Activated naive CD4-positive, alpha-beta T cell treated with anti-CD3 and anti-CD28 coated beads, Interleukin-2, amount 50 U/mL, for 16 hours (primary cell): ENCODE measurements at places on chromosomes 7 and 10.
A peak's percentile ranks its signal among the peaks of the same experiment; 100 is the strongest.

GRCh38 chr7:125089171-125089570, 159.5 kb upstream of the POT1 start:
- no peak for DNase-seq

DNA sequence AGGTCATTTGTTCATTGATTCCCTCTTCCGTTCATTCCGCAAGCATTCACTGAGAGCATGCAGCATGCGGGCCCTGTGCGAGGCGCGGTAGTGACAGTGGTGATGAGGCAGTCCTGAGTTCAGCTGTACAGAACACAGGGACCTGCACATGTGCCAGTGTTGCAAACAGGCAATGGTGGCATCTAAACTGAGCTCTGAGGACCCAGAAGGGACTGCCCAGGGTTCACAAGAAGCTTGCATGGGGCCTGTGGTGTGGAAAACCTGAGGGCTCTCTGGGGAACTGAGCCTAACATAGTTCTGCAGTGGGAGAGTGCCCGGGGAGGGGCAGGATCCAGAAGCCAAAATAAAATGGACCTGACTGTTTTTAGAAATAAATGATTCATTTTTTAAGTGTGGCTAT, 13.2 kb downstream of the ZNF488 start:
- no peak for DNase-seq

GRCh38 chr10:44898665-44899064, 12.5 kb upstream of the TMEM72 start:
- DNase-seq: no peak

GRCh38 chr7:2232766-2233520, at the start of gene MAD1L1:
MAD1L1 (minus strand) TSS chr7:2232945; CDS start chr7:2230133, 2,812 bp downstream.
- peak; percentile 89 for DNase-seq

GRCh38 chr7:21538936-21539495, 3.8 kb upstream of the DNAH11 start:
- DNase-seq: no peak

DNA sequence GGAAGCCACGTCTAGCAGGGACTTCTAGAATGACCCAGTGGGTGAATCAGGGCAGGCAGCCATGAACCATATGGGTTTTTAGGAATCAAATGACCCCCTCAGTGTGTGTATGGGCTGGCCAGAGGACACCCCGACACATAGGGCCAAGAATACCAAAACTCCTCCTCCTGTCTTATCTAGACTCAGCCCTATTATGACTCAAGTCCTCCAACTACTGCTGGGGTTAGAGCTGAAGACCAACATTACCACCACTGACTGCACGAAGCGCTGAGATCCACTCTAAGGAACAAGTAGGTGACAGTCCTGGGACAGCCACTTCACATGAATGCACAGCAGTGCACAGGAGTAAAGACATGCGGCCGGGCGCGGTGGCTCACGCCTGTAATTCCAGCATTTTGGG, 11.5 kb upstream of the SVOPL start:
- no peak for DNase-seq

- DNase-seq: no peak
These were observed 938.7 kb upstream of the PHF14 start for GRCh38 chr7:10034843-10035556.

DNA sequence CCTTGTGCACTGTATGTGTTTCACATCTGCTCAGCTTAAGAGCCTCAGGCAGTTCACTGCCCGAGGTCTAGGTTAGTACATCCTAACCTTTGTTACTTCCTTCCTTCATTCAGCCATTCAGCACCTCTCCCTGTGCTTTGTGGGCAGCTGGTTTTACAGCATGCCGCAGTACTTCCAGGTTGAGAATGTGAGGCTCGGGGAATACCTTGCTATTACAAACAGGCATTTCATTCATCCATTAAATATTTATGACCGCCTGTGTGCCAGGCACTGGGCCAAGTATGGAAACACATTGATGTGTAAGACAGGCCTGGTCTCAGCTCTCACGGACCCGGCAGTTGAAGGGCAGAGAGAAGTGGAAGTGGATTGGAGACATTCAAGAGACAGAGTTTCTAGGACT, 82.4 kb downstream of the SHH start:
- DNase-seq: no peak

DNA sequence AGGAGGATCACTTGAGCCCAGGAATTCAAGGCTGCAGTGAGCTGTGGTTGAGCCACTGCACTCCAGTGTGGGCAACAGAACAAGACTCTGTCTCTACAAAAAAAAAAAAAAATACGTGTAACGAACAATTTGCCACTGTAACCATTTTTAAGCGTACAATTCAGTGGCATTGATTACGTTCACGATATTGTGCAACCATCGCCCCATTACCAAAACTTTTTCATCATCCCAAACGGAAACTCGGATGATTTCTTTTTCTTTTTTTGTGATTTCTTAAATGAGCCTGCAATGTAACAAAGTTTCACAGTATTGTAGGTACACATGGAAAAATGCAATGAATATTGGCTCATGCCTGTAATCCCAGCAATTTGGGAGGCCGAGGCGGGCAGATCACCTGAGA, 9.5 kb downstream of the GRIFIN start:
- DNase-seq: no peak

- no peak for DNase-seq
These were observed 114.3 kb downstream of the TBXAS1 start for GRCh38 chr7:139943401-139943800.

DNA sequence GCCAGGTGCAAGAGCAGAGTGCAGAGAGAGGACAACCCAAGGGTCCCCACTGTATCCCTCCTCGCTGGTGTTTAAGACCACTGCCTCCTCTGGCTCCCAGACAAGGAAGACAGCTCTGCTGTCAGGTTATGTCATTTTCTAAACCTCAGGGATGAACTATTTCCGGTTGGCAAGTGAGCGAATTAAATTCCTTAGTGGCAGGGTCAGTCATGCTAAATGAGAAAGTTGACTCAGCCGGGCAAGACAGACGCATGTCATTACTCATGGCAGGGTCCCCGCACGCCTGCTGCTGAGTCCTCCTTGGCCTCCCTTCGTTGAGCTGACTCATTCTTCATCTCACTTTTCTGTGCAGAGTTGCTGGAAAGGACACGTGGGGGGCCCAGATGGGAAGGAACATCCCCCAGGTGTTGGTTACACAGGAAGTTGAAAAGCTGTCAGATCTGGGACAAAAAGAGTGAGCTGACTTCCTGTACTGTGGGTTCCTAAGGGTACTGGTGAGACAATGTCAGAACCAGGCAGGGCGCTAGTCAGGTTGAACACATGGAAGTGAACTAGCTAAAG, 47.1 kb upstream of the UCN3 start:
- peak; percentile 66 for DNase-seq

DNA sequence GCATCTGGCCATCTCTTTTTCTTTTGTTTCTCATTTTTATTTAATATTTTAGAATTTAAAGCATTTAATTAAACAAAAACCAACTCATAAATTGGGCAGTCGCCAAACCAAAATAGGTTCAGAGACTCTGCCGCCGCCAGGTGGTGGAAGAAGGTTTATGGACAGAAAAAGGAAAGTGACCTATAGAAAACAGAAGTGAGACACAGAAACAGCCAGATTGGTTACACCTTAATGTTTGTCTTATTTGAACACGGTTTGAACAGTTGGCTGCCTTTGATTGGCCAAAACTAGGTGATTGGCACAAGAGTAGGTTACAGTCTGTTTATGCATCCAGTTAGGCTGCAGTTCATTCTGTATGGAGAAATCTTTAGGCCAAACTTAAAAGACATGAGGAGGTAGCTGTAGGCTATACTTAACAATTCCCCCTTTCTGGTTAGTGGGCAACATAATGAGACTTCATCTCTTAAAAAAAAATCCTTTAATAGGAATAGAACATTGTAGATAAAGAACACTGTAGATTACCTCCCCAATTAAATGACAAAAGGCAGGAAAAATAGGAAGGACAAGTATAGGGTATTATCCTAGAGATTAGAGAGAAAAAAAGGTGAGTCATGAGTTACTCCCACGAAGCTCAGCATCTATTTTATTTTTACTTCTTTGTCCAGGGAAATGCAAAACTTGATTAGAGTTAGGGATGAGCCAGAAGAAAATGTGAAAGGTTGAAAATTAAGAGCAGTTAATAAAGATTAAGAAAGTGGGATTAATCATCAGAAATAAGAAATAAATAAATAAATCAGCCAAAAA, 23.9 kb upstream of the CYCS start:
- no peak for DNase-seq

- DNase-seq: no peak
These were observed 31.0 kb upstream of the CBLL1 start for GRCh38 chr7:107712896-107713295.

GRCh38 chr10:77513781-77514331, 123.8 kb downstream of the KCNMA1 start:
- DNase-seq: no peak

DNA sequence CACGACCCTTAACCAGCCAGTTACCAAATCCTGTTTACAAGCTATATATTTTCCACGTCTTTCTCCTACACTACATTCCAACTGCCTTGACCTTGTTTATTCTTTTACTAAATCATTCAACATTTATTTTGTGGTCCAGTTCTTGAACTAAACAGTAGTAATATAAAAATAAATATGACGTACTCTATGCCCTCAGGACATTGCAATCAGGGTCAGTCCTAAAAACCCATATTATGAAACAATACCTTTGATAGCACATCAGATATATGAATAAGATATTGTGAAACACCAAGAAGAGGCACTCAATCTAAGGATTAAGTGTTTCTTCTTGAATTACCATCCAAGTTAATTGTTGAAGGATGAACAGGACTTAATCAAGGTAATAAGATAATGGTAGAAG, 52.5 kb upstream of the WNT16 start:
- no peak for DNase-seq

DNA sequence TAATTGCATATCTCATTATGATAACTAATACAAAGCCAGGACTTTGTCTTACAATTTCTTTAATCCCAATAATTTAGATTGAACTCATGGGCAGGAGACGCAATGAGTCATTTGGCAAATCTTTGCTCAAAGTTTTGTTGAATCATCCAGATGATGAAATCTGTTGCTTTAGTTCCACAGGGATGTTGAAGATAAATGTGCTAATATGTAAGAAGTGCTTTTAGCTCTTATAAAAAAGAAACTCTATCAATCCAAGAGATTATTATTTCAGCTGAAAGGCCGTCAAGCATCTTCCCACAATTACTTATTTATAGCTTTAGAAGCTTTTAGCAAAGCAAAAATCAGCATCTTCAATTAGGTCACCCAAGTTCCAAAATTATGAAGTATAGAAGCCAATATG, 36.8 kb upstream of the ANK3 start:
- no peak for DNase-seq

- DNase-seq: no peak
These were observed 148.6 kb upstream of the YAE1 start for GRCh38 chr7:39417642-39418041.

DNA sequence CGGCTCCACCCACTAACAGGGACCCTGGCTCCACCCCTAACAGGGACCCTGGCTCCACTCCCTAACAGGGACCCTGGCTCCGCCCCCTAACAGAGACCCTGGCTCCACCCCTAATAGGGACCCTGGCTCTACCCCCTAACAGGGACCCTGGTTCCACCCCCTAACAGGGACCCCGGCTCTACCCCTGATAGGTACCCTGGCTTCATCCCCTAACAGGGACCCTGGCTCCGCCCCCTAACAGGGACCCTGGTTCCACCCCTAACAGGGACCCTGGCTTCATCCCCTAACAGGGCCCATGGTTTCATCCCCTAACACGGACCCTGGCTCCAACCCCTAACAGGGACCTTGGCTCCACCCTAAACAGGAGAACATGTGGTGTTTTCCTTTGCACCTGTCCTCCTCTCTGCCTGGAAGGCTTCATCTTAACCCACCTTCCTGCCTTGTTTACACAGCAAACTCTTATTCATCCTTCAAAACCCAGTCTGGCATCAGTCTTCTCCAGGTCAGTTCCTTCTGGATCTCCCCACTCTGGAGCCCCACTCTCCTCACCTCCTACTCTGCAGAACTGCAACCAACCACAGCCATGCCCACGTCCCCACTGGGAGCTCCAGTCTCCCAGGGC, 58.0 kb downstream of the CHST15 start:
- DNase-seq: no peak

DNA sequence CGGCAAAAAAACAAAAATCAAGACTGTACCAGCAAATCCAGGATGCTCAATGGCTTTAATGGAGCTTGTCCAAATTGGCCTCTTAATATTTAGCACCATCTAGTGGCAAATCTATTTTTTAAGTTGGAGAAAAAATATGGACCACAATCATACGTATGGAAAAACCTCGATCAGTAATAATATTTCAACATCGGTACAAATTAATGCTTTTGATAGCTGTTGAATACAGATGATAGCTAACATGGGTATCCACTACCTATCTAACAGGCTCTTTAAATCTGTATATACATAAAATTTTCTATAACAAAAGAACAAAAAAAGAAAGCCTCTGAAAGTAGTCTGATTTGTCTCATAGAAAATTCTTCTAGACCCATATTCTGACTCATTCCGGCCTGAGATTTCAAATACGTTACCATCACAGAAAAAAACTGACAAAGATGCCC, 29.2 kb downstream of the COA1 start:
- no peak for DNase-seq

- DNase-seq: no peak
These were observed 120.9 kb downstream of the TRIL start for GRCh38 chr7:28837216-28837615.

DNA sequence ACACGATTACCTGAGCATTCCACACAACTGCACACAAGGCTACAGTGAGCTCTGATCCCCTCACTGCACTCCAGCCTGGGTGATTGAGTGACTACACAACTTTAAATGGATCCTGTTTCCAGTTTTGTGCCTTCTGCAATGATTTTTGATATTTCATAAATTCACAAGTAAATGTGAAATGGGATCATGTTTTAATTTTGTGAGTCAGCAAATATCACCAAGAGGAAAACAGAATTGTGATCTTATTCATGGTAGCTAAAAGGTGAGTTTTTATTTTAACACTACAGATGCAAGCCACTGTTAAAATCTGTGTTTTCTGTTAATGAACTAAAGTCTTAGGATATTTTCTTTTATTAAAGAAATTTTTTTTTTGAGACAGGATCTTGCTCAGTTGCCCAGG, 11.4 kb downstream of the ICA1 start:
- DNase-seq: no peak

GRCh38 chr10:95475003-95475383, 86.2 kb downstream of the SORBS1 start:
- DNase-seq: no peak

GRCh38 chr10:28375399-28376354, 72.8 kb upstream of the MPP7 start:
- DNase-seq: no peak

GRCh38 chr7:69668339-69668870, 70.1 kb downstream of the AUTS2 start:
- DNase-seq: no peak

GRCh38 chr7:114802632-114803031, 119.3 kb upstream of the MDFIC start:
- DNase-seq: no peak

DNA sequence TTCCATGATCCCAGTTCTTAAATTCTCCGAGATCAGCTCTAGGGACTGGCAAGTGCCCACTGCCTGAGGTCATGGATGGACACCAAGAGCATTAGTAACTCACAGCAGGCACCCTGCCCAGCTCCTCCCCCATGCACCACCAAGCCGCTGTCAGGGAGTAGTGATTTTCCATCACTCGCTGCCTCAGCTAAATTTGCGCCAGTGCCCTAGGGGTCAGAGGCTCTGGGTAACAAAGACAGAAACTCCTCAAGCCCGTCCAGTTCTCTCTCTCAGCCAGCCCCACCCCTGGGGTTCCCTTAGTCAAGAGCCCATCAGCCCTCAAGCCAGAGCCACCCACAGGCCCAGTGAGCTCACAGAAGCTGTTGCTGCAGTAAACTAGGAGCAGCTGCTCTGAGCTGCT, 30.0 kb downstream of the PAX2 start:
- no peak for DNase-seq
